NCI-H2171 (cell line): ENCODE measurements at places on chromosomes 16 and 17.

- no peak for DNase-seq
These were observed 236.6 kb downstream of the GSG1L start for GRCh38 chr16:27826893-27827289.

GRCh38 chr16:66389256-66390176 is 23.0 kb downstream of the CDH5 start:
- no peak for DNase-seq

DNA sequence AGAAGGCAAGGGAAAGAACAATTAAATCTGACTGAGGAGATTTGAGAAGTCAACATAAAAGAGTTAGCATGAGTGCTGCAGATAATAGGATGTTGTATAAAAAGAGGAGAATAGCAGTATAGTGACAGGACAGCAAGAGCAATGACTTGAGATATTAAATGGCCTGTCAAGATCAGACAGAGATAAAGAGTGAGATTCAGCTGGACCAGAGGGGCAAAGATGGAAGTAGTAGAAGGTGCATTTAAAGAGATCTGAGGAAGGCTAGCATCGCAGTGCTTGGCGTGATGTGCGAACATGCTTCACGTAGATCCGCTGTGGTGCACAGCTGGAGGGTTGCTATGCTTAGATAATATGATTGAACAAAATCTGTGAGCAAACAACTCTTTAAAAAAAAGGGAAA is 1422.6 kb upstream of the CDH8 start:
- no peak for DNase-seq

DNA sequence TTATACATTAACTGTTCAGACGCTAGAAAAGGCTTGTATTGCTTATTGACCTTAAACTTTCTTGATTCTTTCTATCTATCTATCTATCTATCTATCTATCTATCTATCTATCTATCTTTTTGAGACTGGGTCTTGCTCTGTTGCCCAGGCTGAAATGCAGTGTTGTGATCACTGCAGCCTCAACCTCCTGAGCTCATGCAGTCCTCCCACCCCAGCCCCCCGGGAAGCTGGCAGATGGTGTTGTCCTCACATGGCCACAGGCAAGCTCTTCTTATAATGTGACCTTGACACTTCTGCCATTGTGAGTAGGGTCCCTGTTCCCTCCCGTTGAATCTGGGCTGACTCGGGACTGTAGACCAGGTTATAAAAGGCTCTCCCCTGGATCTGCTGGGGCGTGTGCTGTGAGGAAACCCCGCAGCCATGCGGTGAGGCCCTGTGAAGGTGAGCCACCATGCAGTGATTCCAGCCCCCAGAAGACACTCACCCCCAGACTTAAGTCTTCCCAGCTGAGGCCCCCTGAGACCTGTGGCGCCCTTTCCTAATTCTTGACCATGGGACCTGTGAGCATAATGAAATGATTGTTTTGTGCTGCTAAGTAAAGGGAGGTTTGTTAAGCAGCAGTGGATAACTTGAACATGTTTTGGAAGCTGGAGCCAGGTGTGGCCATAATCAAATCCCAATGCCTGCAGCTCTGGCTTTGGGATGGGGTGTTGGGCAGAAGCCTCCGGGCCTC is 54.3 kb downstream of the RPTOR start:
- DNase-seq: no peak

GRCh38 chr17:1153795-1154546 is 25.8 kb downstream of the ABR start:
- DNase-seq: peak; percentile 73

GRCh38 chr16:79645701-79646100 is 45.2 kb upstream of the MAF start:
- DNase-seq: no peak

- no peak for DNase-seq
These were observed 17.4 kb upstream of the PHOSPHO1 start for GRCh38 chr17:49247944-49248343.

DNA sequence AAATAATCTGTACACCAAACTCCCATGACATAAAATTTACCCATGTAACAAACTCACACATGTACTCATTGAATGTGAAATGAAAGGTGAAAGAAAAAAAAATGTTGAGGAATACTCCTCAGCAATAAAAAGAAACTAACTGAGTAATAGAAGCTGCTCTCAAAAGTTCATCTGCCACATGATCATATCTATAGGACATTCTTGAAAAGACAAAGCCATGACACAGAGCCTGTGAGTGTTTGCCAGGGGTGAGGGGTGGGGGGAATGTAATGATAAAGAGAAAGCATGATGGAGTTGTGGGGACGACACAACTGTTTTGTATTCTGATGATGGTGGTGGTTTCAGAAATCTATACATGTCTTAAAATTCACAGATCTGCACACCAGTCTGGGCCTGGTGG is 52.2 kb upstream of the TMC5 start:
- no peak for DNase-seq

- no peak for DNase-seq
These were observed 76.9 kb downstream of the ARHGAP44 start for GRCh38 chr17:12866244-12866643.

DNA sequence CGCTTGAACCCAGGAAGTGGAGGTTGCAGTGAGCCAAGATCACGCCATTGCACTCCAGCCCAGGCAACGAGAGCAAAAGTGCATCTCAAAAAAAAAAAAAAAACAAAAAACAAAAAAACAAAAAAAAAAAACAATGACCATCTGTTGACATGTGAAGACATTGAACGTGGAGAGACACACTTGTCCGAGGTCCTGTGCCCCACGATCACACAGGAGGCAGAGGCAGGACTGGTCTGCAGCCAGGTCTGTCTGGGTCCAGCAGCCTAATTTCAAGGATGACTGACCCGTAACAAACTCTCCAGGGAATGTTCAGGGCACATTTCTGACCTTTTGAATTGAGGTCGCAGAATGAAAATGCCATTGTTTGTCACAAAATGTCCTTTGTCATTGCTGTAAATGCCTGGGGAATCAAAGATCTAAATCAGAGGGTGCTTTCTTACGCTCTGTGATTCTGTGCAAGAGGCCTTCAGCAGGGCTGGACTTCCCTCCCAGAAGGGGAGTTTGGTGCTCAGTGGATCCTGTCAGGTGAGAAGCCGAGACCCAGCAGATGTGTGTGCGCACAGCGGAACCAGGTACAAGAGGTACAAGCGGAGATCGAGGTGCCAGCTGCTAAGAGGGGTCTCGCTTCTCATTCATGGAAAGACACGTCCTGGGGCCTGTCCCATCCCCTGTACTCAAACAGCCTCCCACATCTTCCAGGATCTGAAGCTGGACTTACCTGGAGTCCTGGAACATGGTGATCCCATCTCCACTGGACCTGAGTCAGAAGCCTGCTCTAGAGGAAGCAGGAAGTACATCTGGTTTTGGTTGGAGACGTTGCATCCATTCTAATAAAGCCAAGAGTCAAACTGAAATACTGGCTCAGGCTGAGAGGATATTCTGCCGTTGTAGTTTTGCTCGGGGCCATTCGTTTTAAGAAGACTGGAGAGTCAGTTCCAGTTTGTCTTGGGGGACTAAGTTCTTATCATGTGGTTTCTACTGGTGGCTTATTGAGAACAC is 95.8 kb downstream of the IRF8 start:
- DNase-seq: no peak

DNA sequence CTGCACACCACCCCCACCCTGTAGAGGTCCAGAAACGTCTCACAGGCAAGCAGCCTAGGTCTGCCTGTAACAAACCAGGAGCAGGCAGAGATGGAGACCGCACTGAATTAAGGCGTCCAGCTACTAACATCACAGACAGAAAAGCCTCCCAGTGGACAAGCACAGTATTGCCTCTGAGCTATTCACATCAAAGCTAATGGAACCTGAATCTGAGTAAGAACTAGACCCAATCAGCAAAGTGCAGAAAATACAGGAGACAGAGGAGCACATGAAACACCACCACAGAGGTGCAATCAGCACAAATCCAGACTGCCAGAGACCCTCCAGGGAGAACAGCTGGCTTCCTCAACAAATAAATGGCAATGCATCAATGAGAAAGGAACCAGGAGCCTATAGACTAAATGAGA is 22.2 kb upstream of the PEMT start:
- DNase-seq: peak; percentile 40

DNA sequence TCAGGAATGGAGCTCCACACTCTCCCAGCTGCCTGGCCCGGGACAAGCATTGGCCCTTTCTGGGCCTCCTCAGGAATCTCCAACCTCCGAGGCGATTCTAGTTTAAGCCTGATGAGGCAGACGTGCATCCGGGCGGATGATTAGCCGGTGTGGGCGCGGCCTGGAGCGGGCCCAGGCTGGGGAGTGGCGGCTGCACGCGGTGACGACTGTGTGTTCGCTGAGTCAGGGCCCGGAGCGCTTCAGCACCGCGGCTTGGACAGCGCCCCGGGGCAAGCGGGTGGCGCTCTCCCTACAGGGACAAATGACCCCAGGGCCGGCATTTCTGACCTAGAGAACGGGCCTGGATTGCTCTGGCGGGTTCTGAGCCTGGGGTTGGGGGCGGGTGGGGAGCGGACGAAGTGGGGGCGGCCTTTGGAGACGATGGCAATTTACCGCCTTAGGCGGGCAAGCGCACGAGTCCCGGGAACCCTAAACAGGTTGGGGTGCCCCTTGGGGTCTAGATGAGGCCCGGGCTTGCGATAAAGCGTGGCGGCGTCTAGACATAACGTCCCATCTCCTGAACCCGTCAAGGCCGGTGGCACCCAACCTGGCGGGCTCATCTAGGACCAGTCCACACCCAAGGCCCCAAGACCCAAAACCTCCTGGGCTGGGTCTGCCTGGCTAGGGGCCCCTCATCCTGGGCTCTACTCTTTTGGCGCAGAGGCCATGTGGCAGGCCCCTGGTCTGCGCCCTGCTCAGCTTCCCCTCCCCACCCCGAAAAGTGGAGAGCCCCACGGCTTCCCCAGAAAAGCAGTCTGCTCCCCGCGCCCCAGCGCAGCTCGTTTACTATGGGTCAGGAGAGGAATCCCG is 22.3 kb upstream of the ZNHIT3 start:
- DNase-seq: no peak

GRCh38 chr17:70093163-70093562 is 18.1 kb downstream of the KCNJ16 start:
- no peak for DNase-seq

GRCh38 chr17:18917506-18918032 is 34.4 kb upstream of the SLC5A10 start:
- DNase-seq: no peak

DNA sequence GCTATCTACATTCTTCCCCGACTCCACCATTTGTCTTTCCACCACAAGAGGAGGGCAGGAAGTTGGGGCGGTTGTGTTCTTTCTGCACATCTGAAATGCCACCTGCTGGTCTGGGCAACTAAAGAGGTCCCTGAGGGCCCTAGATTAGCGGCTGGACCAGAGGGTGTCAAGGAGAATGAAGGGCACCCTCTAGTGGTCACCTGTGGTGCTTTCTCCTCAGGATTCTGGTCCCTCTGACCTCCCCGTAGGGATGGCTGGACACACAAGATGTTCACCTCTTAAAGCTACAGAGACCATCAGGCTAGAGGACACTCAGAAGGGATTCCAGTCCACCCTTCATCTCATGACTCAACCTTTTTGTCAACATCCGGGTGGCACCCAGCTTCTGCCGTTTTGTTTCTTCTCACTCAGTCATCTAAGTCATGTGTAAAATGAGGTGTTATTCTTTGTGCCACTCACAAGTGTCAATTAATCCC is 2.9 kb upstream of the SCIMP start:
- no peak for DNase-seq

DNA sequence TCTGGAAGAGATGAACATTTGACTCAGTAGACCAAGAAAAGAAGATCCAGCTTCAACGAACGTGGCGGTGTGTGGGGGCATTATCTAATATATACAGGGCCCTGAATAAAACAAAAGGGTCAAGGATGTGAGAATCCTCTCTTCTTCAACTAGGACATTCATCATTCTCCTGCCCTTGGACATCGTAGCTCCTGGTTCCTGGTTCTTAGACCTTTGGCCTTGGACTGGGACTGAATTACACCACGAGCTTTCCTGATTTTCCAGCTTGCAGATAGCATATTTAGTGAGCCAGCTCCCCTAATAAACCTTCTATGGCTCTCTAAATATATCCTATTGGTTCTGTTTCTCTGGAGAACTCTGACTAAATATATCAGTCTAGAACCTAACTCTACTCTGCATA is 29.5 kb upstream of the HELZ start:
- DNase-seq: no peak

GRCh38 chr16:72467157-72467759 is 295.3 kb upstream of the PMFBP1 start:
- peak; percentile 58 for DNase-seq

- DNase-seq: no peak
These were observed 34.8 kb downstream of the ZNF287 start for GRCh38 chr17:16534236-16534635.

GRCh38 chr17:59876107-59876506 is 16.6 kb downstream of the TUBD1 start:
- DNase-seq: no peak

- DNase-seq: no peak
These were observed 5.9 kb downstream of the LITAFD start for GRCh38 chr16:8887952-8888560.

DNA sequence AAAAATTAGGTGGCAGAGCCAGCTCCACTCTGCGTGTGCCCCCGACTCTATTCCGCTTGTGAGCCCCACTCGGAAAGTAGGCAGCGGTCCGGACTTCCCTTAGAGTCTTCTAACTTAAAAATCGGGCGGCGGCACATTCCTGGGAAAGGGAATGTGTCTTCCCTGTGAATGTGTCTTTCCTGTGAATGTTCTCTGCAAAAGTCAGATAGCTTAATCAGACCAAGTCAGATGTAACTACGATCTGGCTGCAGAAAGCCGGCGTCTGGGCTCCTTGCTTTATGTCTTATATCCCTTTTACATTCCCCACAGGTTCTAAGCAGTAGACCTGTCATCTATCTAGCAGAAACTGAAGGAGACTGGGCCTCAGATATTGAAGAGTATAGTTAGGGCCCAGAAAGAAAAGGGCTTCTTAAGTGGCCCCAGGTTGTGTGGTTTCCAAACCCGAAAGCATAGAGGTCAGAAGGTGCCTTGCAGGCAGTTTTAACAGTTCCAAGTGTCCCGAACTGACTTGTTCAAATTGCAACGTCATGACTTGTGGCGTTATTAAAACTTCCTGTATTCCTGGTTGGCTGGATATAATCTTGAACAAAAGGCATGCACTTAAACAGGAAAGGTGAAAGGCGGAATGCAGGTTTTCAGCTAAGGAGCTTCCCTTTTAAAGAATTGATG is 601 bp downstream of the PHKB start:
- no peak for DNase-seq

GRCh38 chr16:84339311-84339710 is 29.0 kb upstream of the ATP2C2 start:
- peak; percentile 92 for DNase-seq

- no peak for DNase-seq
These were observed 9.8 kb downstream of the TMEM204 start for GRCh38 chr16:1543085-1543896.

GRCh38 chr16:48003206-48003907 is 152.4 kb downstream of the ABCC12 start:
- no peak for DNase-seq

DNA sequence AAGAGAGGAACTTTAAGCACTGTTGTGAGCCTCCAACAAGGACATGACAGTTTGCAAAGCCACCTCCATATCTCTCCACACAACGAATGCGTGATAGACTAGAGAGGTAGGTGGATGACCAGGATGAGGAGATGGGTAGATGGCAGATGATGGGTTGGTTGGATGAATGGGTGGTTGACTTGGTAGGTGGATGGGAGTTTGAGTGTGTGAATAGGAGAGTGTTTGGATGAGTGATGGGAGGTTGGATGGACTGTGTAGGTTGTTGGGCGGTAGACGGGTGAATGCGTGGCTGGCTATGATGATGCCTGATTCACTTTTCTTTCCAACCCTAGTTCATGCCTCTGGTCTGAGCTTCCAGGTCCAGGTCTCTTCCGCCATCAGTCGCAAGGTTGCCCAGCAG is 4.1 kb downstream of the CDH16 start:
- no peak for DNase-seq

GRCh38 chr16:67533024-67533560 is 4.5 kb downstream of the RIPOR1 start:
- no peak for DNase-seq
